Hindlimb muscle (tissue), 1 donor: ENCODE measurements at places on chromosomes 11 and 22.

GRCh38 chr22:18966748-18967147, 30.7 kb upstream of the PRODH start:
- DNase-seq, result no peak

GRCh38 chr11:35190804-35191348, 51.9 kb downstream of the CD44 start:
- DNase-seq, result no peak

DNA sequence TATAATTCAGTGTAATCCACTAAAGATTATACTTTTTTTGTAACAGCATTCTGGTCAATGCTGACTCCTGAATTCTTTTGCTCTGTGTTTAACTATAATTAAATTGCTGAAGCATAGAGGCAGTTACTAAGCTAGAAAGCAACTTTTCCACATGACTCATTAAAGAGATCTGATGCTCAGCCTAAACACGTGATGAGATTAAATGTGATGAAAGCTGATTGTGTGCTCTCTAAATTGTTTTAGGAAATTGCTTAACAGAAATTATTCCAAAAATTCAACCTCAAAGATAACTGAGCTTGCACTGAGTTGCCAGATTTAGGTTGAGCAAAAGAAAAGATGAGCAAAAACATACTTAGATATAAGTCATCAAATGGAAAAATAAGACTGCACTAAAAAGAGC, 1033.6 kb downstream of the FAM181B start:
- DNase-seq, result no peak

DNA sequence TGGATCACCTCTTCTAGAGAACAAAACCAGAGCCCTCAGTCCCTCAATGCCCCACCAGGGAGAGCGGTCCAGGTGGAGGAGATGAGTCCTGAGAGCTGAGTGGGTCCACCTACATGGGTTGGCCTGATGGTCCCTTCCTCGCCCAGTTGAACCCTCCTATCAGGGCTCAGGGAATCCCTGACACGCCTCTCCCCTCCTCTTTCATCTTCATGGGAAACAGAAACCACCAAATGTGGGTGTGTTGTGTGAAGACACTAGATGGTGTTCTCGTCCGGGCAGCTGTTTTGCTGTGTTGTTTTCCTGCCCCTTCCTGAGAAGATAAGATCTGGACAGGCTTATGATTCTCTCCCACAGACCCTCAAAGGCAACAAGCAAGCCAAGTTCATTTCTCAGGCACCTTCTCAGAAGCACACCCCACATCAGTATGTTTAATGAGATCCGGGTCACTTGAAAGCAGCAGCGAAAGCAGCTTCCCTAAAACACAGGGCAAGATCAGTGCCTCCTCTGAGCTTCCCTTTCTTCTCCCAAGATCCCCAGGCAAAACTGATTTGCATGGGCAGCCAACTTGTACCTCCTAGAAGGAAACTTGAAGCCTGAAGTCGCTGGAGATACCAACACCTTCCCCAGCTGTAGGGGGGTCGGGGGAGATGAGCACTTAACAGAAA, 35.3 kb upstream of the POU2AF1 start:
- DNase-seq, result no peak

DNA sequence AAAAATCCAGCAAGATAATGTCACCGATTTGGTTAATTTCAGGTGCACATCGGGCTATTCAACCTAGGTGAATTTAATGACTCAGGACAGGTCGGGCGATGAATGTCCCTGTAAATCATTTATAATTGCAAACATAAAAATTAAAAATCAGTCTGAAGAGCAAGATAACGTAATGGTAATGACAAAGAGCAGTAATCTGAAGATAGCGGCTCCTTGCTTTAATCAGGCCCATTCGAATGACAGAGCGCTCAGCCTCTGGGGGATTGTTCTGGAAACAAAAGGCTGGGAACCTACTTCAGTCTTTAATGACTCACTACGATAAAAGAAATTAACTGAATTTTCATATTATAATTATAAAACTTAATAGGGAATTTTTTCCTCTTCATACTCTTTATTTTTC, 61.3 kb downstream of the RCN1 start:
- DNase-seq, result no peak

GRCh38 chr11:119852741-119853140, 123.7 kb upstream of the NECTIN1 start:
- DNase-seq, result no peak
